Effector memory CD4-positive, alpha-beta T cell (primary cell): ENCODE measurements at places on chromosomes 11 and 22.

DNA sequence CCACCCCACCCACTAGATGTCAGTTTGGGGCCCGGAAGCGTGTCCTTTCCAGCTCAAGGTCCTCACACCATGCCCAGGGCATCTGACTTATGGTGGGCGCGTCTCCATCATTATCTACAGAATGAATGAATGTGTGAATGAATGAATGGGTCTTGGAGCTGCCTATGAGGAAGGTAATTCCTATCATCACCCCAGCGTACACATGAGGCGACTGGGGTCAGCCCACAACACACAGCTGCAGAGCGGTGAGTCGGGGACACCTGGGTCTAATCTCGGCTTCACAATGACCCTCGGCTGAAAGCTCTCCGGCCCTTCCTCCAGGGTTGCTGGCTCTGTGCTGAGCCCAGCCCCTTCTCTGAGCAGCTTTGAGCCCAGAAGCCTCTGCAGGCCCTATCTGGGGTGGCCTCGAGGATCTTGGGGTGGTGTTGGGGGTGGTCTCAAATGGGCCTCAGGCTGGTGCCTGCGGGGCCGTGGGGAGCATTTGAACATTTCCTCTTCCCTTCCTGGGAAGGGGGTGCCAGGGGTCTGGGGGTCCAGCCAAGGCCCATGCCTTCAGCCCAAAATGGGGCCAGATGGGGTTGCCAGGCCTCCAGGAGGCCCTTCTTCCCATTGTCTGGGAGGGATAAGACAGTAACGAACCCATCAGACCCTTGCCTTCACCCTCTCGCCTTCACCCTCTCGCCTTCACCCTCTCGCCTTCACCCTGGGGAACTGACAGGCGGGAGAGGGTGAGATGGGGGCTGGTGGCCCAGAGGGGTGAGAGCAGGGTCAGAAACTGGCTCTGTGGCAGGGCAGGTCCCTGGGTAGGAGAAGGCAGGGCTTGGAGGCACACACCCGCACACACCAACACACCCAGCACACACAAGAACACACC is 82.4 kb downstream of the MYEOV start:
- H3K36me3 ChIP-seq: no peaks in the 10 kb centered on the region
- no peak for DNase-seq
- no peak overlapping the region for H3K4me3 ChIP-seq

DNA sequence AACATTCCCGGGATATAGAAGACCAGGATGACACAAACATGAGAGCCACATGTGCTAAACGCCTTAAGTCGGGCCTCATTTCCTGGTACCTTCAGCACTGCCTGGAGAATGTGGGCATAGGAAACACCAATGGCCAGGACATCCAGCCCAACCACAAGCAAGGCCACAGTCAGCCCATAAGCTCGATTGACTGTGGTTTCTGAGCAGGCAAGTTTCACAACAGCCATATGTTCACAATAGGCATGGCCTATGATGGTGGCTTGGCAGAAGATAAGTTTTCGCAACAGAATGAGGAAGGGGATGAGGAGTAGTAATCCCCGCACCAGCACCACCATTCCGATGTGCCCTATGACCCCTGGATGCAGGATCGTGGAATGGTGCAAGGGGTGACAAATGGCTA is 26.9 kb upstream of the OR56A1 start:
- H3K4me1 ChIP-seq: no peaks in the 10 kb centered on the region
- DNase-seq: no peak
- no peaks in the 10 kb centered on the region for H3K36me3 ChIP-seq
- H3K4me3 ChIP-seq: no peak overlapping the region
- H3K27ac ChIP-seq: no peak overlapping the region
- peaks cover 2% of the 10 kb centered on the region for H3K27me3 ChIP-seq

DNA sequence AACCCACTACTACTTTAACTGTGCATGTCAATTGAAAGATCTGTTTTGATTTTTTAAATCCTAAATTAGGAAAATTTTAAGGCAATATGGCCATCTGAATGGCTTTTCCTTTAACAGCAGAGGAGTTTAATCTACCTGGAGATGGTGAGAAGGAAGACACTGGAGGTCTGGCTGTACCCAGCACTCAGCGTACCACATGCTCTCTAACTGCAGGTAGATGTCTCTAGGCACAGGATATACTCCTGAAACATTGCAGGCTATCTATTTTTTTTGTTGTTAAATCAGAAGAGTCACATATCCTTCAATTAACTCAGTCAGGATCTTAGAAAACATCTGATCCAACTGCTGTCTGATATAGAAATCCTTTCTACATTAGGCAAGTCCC is 17.3 kb upstream of the CASTOR1 start:
- DNase-seq: no peak
- H3K4me3 ChIP-seq: peak overlapping the region; percentile 16
- H3K4me1 ChIP-seq: peaks cover 94% of the 10 kb centered on the region
- H3K27me3 ChIP-seq: no peaks in the 10 kb centered on the region
- peaks cover under 1% of the 10 kb centered on the region for H3K36me3 ChIP-seq

DNA sequence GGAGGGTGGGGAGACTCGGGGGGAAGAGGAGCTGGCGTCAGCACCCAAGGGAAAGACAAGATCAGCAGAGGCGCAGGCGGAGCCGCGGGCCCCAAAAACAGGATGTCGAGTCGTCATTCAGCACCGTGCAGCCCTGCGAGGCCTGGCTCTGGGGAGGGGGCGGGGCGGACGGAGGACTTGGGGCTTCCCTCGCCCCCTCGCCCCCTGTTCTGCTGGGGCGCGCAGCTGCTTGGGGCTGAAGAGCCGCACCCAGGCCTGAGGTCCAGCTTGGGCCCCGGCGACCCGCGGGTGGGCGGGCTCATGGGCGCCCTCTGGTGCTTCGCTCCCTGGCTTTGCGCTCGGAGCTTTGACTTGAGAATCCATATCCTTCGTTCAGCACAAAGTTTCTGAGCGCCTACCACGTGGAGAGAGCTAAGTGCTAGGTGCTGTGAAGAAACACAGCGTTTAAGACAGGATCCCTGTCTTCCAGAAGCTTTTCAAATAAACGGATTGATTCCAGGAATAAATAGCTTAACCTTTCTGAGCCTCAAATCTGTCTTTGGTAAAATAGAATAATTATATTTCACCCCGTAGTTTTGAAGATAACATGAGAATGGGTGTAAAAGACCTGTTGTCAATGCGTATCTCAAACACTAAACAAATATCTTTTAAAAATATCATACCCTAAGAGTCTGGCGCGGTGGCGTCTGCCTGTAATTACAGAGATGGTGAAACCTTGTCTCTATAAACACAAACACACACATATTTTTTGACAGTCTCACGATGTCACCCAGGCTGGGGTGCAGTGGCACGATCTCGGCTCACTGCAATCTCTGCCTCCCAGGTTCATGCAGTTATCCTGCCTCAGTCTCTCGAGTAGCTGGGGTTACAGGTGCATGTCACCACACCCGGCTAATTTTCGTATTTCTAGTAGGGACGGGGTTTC is 929 bp upstream of the RHOG start:
- H3K4me3 ChIP-seq: peak overlapping the region; percentile 78
- DNase-seq: peak; percentile 96
- no peaks in the 10 kb centered on the region for H3K27me3 ChIP-seq
- peak overlapping the region; percentile 98 for H3K27ac ChIP-seq

DNA sequence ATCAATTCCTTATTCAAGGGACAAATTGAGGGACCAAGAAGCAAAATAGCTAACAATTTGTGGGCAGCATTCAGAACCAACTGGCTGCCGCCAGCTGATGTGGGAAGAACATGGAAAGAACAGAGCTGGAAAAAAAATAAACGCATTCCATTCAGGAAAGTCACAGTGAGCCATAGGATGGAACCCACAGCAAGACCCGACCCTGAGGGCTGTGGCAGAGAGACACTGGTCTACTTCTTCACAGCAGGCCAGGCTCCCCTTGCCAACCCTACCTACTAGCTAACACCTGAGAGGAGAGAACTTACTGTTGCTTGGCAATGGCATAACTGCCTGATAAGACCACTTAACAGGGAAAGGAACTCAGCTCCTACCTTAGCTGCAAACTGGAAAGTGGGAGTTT is 123.5 kb upstream of the APOA1 start:
- DNase-seq: no peak
- H3K36me3 ChIP-seq: no peaks in the 10 kb centered on the region
- no peak overlapping the region for H3K27ac ChIP-seq

DNA sequence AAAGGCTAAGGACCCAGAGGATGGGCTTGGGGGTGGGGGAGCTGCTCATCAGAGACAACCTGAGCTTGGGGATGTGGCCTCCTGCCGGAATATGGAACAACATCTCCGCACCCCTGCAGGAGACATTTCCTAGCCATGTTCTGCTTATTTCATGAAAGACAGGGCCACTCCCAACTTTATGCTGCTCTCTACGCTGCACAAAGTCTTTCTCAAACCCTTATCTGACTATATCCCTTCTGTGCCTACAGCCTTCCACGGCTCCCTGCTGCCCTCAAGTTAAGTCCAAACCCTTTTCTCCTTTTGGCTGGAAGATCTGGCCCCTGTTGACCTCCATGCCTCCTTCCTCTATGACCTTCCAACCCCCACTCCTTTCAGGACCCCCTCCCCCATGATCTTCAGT is 562.0 kb downstream of the MN1 start:
- DNase-seq: no peak
- no peak overlapping the region for H3K4me3 ChIP-seq
- H3K27ac ChIP-seq: no peak overlapping the region
- H3K4me1 ChIP-seq: no peaks in the 10 kb centered on the region
- H3K36me3 ChIP-seq: no peaks in the 10 kb centered on the region
- no peaks in the 10 kb centered on the region for H3K27me3 ChIP-seq

DNA sequence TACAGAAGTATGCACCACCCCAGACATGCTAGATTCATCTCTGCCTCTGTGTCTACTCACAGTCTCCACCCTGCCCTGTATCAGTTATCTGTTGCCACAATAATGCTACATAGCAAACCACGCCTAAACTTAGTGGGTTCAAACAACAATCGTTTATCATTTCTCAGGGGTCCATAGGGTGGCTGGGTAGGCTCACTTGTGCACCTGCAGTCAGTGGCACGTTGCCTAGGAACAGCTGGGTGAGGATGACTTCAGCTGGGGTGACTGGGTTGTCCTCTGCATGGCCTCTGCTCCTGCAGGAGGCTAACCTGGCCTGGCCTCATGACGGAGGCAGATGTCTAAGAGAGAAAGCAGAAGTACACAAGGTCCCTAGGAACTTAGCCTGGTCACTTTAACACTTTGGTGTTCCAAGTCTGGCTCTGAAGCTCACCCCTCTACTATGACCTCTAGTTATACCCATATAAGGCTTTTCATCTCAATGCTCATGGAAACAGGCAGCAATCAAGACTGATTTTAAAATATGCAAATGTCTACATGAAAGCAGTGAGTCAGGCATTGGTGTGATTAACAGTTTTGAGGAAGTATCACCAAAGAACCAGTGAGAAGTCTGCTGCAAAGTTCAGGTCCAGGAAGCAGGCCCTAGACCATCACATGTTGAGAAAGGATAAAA is 10.7 kb downstream of the OLFML1 start:
- no peak overlapping the region for H3K4me3 ChIP-seq
- no peaks in the 10 kb centered on the region for H3K4me1 ChIP-seq
- no peak overlapping the region for H3K27ac ChIP-seq
- no peak for DNase-seq

DNA sequence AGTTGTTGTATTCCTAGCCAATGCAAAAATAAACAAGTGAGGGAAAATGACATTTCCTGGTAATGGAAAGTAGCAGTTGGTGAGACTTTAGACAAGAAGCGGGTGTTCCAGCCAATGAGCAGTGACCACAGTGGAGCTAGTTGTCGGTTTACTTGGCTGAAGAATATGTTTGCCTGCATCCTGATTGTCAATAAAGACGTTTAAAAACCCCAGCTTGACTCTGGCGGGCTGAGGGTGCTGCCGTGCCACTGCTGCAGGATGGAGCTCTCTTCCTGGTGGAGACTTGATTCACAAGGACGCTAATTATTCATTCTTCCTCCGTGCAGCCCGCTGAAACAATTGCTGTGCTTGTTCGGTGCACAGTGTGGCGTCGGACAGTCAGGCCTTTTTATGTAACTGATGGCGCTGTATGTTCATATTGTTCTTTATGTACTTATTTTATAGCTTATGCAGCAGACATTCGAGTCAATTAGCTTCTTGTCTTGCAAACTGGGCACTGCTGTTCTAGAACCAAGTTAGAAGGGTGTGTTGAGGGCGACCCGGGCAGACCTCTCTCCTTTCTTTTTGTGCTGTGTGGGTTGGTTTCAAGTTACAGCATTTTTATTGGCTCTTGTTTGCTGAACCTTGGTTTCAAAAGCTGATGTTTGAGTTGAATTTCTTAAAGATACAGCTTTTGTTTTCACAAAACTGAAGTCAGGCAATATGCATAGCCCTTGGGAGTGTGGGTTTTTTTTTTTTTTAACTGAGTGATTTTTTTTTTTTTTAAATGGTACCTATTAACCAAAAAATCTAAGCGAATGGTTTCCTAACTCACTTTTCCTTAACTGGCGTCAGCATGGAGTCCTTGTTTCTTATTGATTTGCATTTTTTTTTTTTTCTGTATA is 153.9 kb downstream of the TEAD1 start:
- no peak for DNase-seq
- no peak overlapping the region for H3K27ac ChIP-seq
- no peak overlapping the region for H3K4me3 ChIP-seq
- H3K36me3 ChIP-seq: no peaks in the 10 kb centered on the region
- no peaks in the 10 kb centered on the region for H3K27me3 ChIP-seq

GRCh38 chr11:69524291-69524882 is 42.9 kb downstream of the LINC01488 start:
- no peak for DNase-seq
- no peak overlapping the region for H3K27ac ChIP-seq
- H3K36me3 ChIP-seq: no peaks in the 10 kb centered on the region
- peaks cover 2% of the 10 kb centered on the region for H3K27me3 ChIP-seq

DNA sequence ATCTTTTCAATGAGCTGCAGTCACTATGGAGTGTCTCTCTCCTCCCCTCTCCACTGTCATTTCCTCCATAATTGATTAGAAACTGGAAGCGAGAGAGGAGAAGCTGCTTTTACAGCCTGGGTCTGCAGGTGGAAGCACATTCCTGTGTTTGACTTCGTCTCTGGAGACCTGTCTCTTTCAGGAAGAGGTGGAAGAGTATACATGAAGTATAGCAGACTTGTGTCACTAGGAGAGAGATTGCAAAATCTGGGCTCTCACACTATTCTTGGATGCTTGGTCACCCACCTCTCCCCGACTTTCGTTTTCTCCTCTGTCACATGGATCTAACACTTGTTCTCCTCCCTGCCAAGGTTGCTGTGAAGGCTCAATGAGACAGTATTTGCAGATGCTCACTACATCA is 323.3 kb downstream of the NTM start:
- no peak for DNase-seq
- H3K4me3 ChIP-seq: no peak overlapping the region
- H3K36me3 ChIP-seq: no peaks in the 10 kb centered on the region
- H3K4me1 ChIP-seq: no peaks in the 10 kb centered on the region
- H3K27ac ChIP-seq: no peak overlapping the region
- no peaks in the 10 kb centered on the region for H3K27me3 ChIP-seq

DNA sequence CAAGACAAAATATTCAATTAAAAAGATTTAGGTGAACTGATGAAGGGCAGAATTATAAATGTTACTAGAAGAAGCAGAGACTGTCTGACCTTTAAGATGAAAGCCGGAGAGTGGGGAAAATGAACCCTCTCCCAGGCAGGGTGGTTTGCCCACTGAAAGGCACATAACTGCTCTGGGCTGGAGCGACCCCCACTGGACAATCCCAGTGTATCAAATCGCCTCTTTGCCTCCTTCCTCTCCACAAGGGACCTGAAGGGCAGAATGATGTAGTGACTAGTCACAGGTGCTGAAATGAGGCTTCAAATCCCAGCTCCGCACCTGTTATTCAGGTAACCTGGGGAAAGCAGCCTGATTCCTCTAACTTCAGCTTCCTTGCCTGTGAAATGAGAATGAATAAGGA is 69.0 kb downstream of the EFCAB6 start:
- H3K27ac ChIP-seq: no peak overlapping the region
- no peak overlapping the region for H3K4me3 ChIP-seq
- DNase-seq: no peak
- no peaks in the 10 kb centered on the region for H3K4me1 ChIP-seq
- H3K27me3 ChIP-seq: peaks cover 2% of the 10 kb centered on the region
